ENCODE measurements at places on chromosomes 4 and X.

DNA sequence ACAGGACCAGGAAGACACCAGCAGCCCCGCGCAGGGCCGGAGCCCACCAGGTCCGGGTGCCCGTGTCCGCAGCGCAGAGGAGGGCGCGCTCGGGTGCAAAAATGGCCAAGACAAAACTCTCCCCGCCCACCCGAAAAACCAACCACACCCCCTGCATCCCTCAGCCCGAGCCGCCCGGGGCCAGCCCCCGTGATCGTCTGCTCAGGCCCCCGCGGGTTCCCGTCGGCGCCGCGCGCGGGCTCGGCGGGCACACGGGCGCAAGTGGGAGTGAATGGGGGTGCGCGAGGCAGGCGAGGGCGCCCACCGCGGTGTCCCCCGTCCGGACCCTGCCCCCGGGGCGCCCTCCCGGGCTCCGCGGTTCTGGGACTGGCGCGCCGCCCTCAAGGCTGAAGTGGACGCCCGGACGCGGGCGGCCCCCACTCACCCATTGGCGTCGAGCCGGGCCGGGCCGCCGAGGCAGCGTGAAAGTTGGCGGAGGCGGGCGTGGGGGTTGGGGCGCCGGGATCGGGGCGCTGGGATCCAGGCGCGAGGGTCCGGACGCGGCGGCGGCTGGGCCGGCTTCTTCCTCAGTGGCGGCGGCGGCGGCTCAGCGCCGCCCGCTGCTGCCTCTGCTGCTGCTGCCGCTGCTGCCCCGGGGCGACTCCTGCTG, 393 bp downstream of the SH3KBP1 start:
- no peak for DNase-seq

DNA sequence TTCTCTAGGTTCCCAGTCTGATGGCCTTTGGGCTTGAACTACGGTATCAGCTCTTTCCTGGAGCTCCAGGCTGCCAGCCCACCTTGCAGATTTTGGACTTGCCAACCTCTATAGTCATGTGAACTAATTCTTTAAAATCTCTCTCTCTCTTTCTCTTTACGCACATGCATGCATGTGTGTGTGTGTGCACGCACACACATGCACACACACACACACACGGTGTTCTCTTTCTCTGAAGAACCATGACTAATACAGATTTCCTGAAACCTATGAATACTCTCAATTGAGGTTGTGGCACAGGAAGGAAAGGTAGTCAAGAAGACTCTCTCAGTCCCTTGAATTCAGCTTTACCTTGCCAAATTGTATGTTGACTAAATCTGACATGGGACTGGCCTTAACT, 6.2 kb upstream of the ZCCHC13 start:
- DNase-seq, result no peak

GRCh38 chr4:52684896-52685295, 25.8 kb upstream of the USP46 start:
- no peak for DNase-seq

DNA sequence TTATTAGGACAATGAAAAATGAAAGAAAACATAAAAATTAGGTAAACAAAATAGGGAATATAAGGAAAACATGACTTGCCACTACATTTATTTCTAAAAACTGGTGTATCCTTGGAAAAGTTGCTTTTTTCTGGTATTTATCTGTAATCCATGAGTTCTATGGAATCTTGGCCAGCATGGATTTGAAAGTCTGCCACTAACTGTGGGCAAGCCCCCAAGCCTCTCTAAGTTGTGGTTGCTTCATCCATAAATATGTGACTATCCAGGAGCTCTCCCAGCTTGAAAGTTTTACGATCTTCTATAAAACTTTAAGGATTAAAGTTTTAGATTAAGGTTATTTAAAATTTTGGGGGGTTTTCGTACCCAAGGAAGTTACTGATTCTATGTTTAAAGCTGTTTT, 21.8 kb downstream of the RPS6KA3 start:
- no peak for DNase-seq

- DNase-seq, result peak; percentile 25
Observed at GRCh38 chr4:17324386-17324830, 187.5 kb downstream of the QDPR start.

All from activated T-cell treated with anti-CD3 and anti-CD28 coated beads for 48 hours (primary cell).